ENCODE measurements at places on chromosomes 7 and 10.

- no peak for DNase-seq
These were observed 85.9 kb downstream of the CD36 start for GRCh38 chr7:80724249-80724871.

- no peak for DNase-seq
These were observed 50.0 kb upstream of the SHH start for GRCh38 chr7:155862123-155862892.

GRCh38 chr7:145016068-145016467 is 180.2 kb upstream of the TPK1 start:
- no peak for DNase-seq

GRCh38 chr7:43686991-43687390 is 42.3 kb downstream of the COA1 start:
- no peak for DNase-seq

DNA sequence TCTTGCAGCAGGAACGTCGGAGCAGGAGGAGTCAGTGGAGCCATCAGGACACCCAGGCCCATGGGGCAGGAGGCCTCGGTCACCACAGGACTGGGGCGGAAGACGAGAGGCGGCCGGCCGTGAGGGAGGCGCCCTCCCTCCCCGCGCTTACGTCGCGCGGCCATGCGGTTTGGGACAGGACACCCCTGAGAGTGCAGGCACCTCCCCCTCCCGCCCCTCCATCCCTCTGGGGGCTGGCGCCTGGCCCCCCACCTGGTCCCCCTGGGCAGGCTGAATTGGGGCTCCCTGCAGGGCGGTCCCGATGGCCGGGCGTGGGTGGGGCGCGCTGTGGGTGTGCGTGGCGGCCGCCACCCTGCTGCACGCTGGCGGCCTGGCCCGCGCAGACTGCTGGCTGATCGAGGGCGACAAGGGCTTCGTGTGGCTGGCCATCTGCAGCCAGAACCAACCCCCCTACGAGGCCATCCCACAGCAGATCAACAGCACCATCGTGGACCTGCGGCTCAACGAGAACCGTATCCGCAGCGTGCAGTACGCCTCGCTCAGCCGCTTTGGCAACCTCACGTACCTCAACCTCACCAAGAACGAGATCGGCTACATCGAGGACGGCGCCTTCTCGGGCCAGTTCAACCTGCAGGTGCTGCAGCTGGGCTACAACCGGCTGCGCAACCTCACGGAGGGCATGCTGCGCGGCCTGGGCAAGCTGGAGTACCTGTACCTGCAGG is 74.4 kb downstream of the ELFN1 start:
- DNase-seq, result no peak

Data from dermis microvascular lymphatic vessel endothelial cell (primary cell).